Tibial nerve (tissue), 4 donors: ENCODE measurements at places on chromosomes 3 and 15.

DNA sequence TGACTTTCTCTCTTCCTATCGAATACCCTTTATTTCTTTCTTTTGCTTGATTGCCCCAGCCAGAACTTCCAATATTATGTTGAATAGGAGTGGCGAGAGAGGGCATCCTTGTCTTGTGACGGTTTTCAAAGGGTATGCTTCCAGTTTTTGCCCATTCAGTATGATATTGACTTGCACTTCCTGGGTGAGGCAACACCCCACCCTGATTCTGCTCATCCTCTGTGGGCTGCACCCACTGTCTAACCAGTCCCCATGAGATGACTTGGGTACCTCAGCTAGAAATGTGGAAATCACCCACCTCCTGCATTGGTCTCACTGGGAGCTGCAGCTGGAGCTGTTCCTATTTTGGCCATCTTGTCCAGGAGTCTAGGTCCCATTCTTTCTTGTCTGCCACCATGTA lies 44.8 kb upstream of the KCNH8 start:
- no peak for DNase-seq

GRCh38 chr15:94670438-94671034 lies 439.2 kb downstream of the MCTP2 start:
- no peak for DNase-seq

GRCh38 chr3:126480861-126481260 lies 5.2 kb upstream of the ZXDC start:
- no peak for DNase-seq

GRCh38 chr3:121665488-121665887 lies 4.8 kb upstream of the HCLS1 start:
- no peak for DNase-seq

DNA sequence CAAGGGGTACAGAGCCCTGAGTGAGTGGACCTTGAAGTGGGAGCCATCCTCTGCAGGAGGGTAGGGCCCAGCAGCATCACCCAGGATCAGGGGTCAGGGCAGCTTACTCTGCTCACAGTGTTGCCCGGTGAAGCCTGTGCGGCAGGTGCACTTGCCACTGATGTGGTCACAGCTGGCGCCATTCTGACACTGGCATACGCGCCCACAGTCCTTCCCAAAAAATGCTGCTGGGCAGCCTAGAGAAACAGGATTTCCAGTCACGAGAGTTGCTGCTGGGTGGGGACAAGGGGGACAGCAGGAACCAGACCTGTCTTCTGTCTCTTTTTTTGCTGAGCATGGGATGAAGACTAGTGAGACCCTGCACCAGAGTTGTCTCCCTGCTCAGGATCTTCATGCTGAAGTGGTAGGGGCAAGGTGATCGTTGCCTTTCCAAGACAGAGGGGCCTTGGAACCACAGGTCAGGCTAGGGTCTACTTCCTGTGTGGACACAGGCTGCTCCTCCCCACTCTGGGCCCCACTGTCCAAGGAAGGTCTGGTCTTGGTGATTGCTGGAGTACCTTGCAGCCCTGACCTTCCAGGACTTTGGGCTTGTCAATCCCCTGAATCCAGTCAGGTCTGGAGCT lies 46.9 kb downstream of the RAB11A start:
- DNase-seq, result no peak

GRCh38 chr3:83894223-83894622 lies 1064.6 kb upstream of the CADM2 start:
- no peak for DNase-seq

DNA sequence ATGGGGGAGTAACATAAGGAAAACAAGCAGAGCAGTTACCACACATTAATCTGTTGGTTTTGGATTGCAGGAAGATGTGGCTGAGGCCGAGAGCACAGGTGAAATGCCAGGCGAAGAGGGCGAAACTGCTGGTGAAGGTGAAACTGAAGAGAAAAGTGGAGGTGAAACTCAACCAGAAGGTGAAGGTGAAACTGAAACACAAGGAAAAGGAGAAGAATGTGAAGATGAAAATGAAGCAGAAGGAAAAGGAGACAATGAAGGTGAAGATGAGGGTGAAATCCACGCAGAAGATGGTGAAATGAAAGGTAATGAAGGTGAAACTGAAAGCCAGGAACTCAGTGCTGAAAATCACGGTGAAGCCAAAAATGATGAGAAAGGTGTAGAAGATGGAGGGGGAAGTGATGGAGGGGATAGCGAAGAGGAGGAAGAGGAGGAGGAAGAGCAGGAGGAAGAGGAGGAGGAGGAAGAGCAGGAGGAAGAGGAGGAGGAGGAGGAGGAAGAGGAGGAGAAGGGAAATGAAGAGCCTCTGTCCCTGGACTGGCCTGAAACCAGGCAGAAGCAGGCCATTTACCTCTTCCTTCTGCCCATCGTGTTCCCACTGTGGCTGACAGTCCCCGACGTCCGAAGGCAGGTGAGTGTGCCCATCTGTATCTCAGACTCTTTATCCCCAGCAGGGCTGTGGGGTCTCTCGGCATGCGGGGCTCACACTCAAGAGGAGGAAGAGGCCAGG lies 28.7 kb downstream of the SLC24A1 start:
- no peak for DNase-seq

DNA sequence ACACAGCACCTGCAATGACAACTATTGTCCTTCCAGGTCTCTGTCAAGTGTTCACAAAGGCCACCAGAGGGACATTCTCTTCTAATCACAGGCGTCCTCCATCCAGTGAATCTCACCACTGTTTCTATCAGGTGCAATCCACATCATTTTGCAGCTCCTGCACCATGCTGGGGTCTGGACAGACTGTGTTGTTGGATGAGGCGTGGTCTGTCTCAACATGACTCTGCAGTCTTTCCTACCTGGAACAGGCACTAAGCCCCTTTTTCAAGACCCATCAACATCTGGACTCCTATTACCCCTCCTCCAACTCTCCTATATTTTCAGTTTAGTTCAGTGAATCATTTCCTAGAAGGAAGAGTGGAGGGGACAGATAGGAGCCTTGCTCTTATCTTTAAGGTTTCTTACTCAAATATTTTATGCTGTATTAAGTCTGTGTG lies 31.5 kb upstream of the VEPH1 start:
- DNase-seq, result no peak

DNA sequence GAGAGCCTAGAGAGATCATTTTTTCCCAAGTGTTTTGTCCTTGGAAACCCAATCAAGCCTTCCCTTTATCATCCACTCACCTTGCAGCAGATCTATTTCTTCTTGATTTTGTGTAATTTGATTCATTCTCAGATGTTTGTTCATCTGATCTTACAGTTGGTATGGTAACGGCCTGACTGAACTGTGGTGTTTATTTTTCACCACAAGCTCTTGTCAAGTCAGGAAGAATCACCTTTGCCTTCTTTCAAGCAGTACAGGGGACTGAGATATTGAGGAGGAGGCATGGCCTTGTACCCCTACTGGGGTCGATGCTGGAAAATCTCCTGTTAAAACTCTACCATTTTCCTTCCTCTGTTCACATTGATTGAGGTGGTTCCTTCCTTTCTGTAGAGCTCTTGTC lies 361.4 kb upstream of the CFAP20DC start:
- DNase-seq, result no peak

DNA sequence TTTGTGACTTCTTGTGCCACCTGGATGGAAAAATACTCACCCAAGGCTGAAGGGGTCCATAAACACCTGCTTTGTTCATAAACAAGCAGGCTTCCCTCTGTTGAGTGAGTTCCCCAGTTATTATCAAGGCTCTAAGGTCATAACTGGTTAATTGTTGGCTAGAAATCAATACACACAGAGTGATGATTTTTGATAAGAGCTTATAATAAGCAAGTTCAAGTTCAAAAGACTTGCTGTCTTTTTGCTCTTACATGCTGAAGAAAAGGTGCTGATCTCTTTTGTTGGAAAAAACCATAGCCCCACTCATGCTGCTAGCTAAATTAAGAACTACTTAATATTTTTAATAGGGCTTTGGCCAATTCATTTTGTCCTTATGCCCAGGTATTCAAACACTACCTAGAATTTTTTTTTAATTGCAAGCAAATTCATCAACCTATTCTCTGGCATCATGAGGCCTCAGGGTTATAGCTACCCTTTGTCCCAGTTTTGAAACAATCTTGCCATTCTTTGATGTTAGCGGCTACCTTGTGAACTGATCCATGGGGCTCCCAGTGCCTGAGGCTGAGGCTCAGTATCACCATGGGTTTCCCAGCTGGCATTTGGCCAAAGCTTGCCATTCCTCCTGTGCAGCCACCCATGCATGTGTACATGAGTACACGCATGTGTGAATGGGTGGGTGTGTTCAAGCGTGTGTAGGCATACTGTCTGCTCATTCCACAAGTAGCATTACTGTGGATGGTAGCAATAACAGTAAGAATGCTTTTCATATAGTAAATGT lies 127.6 kb upstream of the LPP start:
- DNase-seq, result no peak

- DNase-seq, result no peak
Measured at GRCh38 chr3:184604039-184604601, 42.5 kb downstream of the EPHB3 start.

- no peak for DNase-seq
Measured at GRCh38 chr3:189121092-189121491, 50.7 kb upstream of the TPRG1 start.

- DNase-seq, result no peak
Measured at GRCh38 chr3:143160437-143160836, 40.9 kb downstream of the CHST2 start.

- no peak for DNase-seq
Measured at GRCh38 chr3:17505856-17506255, 236.6 kb downstream of the TBC1D5 start.

GRCh38 chr3:86951322-86951721 lies 39.6 kb downstream of the VGLL3 start:
- no peak for DNase-seq
